ENCODE measurements at places on chromosomes 12 and 14. TPM values are rescaled to one million over a fixed set of nuclear protein-coding genes. Genes with fewer than 3 reads are reported as not detected.

GRCh38 chr12:4417455-4417854, 28.2 kb downstream of the FGF6 start:
- no peaks in the 10 kb centered on the region for H3K27me3 ChIP-seq
- H3K4me3 ChIP-seq, result no peak overlapping the region
- peaks cover 4% of the 10 kb centered on the region for H3K4me1 ChIP-seq
- H3K27ac ChIP-seq, result no peak overlapping the region

DNA sequence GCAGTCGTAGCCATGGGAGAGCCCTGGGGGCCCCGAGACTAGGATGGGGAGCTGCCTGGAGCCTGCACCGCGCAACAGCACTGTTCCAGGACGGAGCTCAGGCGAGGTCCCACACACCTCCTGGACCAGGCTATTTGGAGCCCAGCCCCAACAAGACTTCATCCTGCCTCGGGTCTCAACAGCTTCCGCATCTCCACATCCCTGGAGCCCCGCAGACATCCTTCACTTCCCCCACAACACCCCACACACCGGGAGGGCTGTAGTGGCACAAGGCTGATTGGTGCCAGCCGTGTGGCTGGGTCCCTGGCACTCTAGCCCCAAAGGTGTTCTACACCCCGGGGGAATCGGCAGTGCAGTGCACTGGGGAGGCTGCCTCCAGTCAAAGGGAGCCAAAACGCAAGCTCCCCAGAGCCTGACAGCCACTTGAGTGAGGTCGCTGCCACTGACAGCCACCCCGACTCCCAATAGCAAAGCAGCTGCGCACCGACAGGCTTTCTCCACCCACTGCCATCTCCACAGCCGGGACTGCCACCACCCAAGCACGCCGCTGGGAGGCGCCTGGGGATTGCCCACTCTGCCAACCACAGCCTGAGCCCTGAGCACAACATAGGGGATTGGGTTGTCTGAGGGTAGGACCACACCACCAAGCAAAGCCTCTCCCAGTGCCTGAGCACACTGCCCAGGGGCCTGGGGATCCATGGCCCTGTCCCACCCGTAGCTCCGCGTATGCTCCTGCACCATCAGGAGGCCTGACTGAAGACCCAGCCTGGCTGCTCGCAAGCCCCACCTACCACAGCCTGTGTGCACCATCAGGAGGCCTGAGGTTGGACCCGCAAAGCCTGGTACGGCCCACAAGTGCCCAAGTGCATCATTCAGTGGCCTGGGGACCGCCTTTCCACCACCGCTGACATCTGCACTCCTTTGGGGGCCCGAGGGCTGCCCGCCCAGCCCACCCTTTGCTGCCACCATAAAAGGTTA, 13.2 kb upstream of the KLRF1 start:
- H3K4me1 ChIP-seq, result peaks cover 6% of the 10 kb centered on the region
- no peak overlapping the region for H3K27ac ChIP-seq
- H3K36me3 ChIP-seq, result no peaks in the 10 kb centered on the region
- no peaks in the 10 kb centered on the region for H3K27me3 ChIP-seq
- H3K4me3 ChIP-seq, result no peak overlapping the region

DNA sequence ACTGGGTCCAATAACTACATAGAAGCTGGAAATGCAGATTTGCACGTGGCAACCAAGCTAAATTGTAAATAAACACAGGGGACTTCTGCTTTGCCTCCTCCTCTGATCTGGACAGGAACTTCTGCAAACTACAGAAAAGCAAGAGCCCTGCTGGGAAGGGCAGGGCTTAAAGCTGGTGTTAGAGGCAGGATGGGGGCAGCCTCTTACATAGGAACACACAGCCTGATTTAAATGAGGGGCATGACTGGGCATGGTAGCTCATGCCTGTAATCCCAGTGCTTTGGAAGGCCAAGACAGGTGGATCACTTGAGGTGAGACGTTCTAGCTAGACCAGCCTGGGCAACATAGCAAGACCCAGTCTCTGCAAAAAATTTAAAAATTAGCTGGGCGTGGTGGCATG, 46.7 kb downstream of the ERH start:
- peaks cover 11% of the 10 kb centered on the region for H3K27me3 ChIP-seq
- H3K4me3 ChIP-seq, result no peak overlapping the region
- peaks cover 8% of the 10 kb centered on the region for H3K4me1 ChIP-seq
- H3K36me3 ChIP-seq, result no peaks in the 10 kb centered on the region

GRCh38 chr14:104688505-104689108, 811 bp upstream of the INF2 start:
- no peak for DNase-seq
- H3K4me1 ChIP-seq, result no peaks in the 10 kb centered on the region
- no peaks in the 10 kb centered on the region for H3K36me3 ChIP-seq
- H3K27ac ChIP-seq, result no peak overlapping the region
- no peak overlapping the region for H3K4me3 ChIP-seq

GRCh38 chr14:52175982-52176502, 91.5 kb upstream of the PTGDR start:
- no peaks in the 10 kb centered on the region for H3K4me1 ChIP-seq
- H3K27ac ChIP-seq, result no peak overlapping the region
- DNase-seq, result no peak
- H3K4me3 ChIP-seq, result no peak overlapping the region
- H3K27me3 ChIP-seq, result no peaks in the 10 kb centered on the region

DNA sequence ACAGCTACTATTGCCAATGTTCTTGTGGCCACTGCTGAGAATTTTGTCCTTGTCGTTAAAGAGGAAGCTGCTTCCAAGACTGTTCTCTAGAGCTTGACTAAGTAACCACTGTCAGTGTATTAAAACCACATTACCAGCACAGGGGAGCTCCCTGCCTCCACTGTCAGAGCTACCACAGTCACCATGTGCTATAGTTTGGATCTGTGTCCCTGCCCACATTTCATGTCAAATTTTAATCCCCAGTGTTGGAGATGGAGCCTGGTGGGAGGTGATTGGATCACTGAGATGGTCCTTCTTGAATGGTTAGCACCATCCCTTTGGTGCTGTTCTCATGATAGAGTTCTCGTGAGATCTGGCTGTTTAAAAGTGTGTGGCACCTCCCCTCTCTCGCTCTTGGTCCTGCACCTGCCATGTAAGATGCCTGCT, 23.2 kb upstream of the RAP1B start:
- H3K4me3 ChIP-seq, result no peak overlapping the region
- no peaks in the 10 kb centered on the region for H3K4me1 ChIP-seq
- H3K27ac ChIP-seq, result no peak overlapping the region
- peaks cover 7% of the 10 kb centered on the region for H3K36me3 ChIP-seq
- no peak for DNase-seq

DNA sequence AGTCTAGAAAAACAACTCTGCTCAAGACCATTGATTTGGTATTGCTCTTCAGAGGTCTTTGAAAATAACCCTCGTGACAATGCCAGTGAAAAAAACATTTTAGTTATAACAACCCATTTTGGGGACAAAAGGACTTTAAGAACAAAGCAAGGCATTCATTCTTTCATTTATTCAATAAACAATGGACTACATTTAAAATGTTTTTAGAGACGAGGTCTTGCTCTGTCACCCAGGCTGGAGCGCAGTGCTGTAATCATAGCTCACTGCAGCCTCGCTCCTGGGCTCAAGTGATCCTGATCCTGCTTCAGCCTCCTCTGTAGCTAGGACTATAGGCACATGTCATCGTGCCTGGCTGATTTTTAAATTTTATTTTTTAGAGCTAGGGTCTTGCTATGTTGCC, 7.7 kb upstream of the KICS2 start:
- H3K27ac ChIP-seq, result no peak overlapping the region
- H3K4me1 ChIP-seq, result peaks cover 4% of the 10 kb centered on the region
- no peaks in the 10 kb centered on the region for H3K36me3 ChIP-seq
- H3K4me3 ChIP-seq, result no peak overlapping the region

GRCh38 chr12:42660968-42661937, 71.7 kb upstream of the PRICKLE1 start:
- DNase-seq, result no peak
- H3K4me1 ChIP-seq, result no peaks in the 10 kb centered on the region
- H3K27me3 ChIP-seq, result peaks cover 4% of the 10 kb centered on the region
- peaks cover 10% of the 10 kb centered on the region for H3K36me3 ChIP-seq

DNA sequence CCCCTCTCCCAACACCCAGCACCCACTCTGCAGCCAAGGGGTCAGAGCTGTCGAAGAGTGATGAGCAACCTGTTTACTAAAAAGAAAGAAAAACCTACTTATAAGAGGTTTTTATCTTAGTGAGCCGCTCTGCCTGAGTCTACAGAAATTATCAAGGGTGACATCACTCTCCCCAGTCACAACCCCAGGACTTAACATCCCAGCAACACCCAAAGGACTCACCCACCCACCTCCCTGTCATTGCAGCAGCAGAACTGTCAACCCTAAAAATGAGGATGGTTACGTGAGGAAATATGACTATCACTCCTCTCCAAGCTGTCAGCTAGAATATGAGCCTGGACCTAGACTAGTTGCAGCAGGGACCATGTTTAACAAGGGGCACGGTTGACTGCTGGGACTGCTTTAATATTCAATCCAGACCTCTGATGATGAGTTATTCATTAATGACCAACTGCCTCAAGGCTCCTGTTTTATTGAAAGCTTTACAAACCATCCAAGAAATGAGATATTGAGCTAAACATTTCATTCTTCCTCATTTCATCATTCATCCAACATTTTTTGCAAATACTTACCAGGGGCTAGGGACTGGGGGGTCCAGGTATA, 53.9 kb upstream of the FICD start:
- DNase-seq, result no peak
- H3K27ac ChIP-seq, result no peak overlapping the region

- peaks cover 3% of the 10 kb centered on the region for H3K27me3 ChIP-seq
- H3K27ac ChIP-seq, result peak overlapping the region; percentile 71
- H3K4me3 ChIP-seq, result no peak overlapping the region
- no peak for DNase-seq
Observed at GRCh38 chr14:103402695-103403094, 17.5 kb downstream of the MARK3 start.

DNA sequence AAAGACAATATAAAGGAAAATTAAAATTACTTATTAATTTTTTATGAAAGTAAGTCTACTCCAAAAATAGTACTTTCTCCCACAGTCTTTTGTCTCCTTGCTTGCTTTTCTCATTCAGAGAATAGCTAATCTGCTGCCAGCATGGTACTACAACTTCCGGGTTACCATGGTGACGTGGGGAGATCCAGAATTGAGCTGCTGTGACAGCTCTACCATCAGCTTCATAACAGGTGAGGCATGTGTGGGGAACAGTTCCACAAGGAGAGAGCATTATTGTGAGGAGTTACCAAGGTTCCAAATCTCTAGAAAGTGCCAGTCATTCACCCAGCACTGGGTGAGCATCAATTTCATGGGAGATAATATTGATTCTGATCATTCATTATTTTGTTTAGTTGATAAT, 197.8 kb downstream of the PTPRO start:
- no peaks in the 10 kb centered on the region for H3K27me3 ChIP-seq
- no peak overlapping the region for H3K27ac ChIP-seq
- H3K4me1 ChIP-seq, result peaks cover 7% of the 10 kb centered on the region
- peaks cover 18% of the 10 kb centered on the region for H3K36me3 ChIP-seq

Gene DDX51
- 24.9 TPM for total RNA-seq

Gene TNFAIP2
- total RNA-seq, result 4.3 TPM

Gene RASSF9
- not detected for total RNA-seq

Gene DAO
- not detected for total RNA-seq

Gene LRP6
- 48.3 TPM for total RNA-seq

Gene DENND5B
- total RNA-seq, result 45.6 TPM

Gene LETMD1
- total RNA-seq, result 37.1 TPM

Gene MIPOL1
- total RNA-seq, result 14.5 TPM

Gene ANKS1B
- 11.3 TPM for total RNA-seq

Data from glutamatergic neuron (in vitro differentiated cells).